ENCODE measurements at places on chromosomes 2 and 18. TPM values are rescaled to one million over a fixed set of nuclear protein-coding genes. Genes with fewer than 3 reads are reported as not detected.

Gene HOXD4
- 9.6 TPM for total RNA-seq

DNA sequence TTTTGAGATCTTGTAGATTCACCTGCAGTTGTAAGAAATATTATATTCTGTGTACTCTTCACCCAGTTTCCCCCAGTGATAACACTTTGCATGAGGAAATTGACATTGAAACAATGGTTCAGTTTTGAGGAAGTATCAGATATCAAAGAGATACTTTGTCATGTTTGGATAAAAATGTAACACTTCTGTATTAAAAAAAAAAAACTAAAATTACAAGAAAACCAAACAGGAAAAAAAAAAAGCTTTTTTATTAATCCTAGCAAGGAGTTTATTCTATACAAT lies 204.0 kb downstream of the ARL4C start:
- DNase-seq = no peak

DNA sequence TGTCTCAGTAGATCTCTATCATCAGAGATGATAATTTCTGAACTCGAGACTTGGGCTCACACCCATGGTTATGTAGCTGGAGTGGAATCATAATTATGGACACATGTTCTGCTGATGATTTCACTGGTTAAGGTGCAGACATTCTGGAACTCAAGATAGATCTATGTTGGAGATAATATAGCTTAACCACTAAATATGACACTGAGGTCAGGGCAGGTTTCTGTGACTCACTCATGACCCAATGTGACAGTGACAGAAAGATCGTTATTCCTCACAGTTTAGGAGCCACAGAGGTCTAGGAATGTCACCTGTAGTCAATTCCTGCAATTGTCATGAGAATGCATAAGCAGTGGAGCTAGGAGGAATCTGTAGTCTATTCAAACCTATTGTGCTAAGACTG lies 828.6 kb downstream of the TRIB2 start:
- DNase-seq = no peak

GRCh38 chr2:51350100-51350499 lies 318.2 kb upstream of the NRXN1 start:
- no peak for DNase-seq

Gene UGT1A4
- total RNA-seq = not detected

Gene EN1
- not detected for total RNA-seq

DNA sequence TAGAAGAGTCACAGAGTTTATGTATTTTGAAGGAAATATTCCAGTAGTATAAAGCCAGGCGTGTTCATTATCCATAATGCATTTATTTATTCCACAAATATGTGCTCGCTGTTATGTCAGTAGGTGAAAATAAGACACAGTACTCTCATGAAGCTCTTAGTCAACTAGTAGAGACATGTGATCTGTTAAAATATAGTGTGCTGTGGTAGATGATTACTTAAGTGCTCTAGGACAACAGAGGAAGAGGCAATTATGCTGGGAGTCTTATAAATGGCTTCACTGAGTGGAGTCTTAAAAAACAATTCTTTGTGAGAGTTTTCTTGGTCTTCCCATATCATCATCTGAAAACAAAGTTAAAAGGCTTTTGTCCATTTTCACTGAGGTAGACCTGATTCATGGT lies 457.3 kb downstream of the XIRP2 start:
- no peak for DNase-seq

Gene APLF
- 9.4 TPM for total RNA-seq

- peak; percentile 49 for DNase-seq
These were observed 70.4 kb upstream of the CYP1B1 start for GRCh38 chr2:38146275-38146906.

Gene GKN1
- 867 TPM for total RNA-seq

Gene COLEC12
- total RNA-seq = 15.8 TPM

GRCh38 chr2:207467716-207468347 lies 61.9 kb upstream of the CREB1 start:
- no peak for DNase-seq

- no peak for DNase-seq
These were observed 16.6 kb downstream of the SMC6 start for GRCh38 chr2:17736989-17737388.

- DNase-seq = no peak
These were observed 5.9 kb upstream of the FHL2 start for GRCh38 chr2:105404736-105405135.

Gene SP5
- 1.2 TPM for total RNA-seq

Gene NOP58
- 57.6 TPM for total RNA-seq

Gene SCYGR4
- not detected for total RNA-seq

Gene CDCA7
- 41.1 TPM for total RNA-seq

DNA sequence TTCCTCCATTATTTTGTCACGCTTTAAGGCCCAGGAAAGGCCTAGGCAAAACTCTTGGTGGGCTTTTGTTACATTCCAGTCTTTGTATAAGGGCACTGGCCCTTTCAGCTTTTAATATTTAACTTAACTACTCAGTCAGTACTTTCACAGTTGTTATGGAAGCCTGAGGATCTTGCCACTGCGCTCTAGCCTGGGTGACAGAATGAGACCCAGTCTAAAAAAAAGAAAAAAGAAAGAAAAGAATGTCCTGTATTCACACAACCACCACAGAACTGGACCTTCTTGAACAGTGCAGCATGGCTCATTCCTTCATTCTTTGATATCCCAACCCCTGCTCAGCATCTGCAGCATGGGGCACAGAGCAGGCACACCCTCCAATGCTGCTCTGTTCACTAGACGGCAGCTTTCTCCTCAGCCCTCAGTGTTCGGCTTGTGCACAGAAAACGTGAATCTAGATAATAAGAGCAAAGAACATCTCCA lies 93.4 kb upstream of the MSH2 start:
- DNase-seq = peak; percentile 74

Gene IWS1
- total RNA-seq = 106 TPM

DNA sequence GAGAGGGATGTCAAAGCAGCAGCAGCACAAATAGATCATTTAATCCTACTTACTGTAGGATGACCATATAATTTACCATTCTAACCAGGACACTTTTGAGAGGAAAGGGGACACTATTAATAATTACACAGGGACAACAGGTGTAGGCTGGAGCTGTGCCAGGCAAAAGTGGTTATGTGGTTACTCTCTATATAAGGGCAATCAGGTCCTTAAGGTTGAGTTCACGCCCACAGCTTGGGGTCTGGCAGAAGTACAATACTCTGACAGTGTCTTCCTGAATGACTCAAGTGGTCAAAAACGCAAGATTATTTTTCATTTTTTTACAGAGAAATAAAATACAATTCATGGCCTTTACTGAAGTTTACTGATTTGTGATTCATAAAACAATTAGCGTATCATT lies 2.8 kb downstream of the PREPL start:
- peak; percentile 72 for DNase-seq

- no peak for DNase-seq
These were observed 155.0 kb upstream of the SRD5A2 start for GRCh38 chr2:31735716-31736115.

DNA sequence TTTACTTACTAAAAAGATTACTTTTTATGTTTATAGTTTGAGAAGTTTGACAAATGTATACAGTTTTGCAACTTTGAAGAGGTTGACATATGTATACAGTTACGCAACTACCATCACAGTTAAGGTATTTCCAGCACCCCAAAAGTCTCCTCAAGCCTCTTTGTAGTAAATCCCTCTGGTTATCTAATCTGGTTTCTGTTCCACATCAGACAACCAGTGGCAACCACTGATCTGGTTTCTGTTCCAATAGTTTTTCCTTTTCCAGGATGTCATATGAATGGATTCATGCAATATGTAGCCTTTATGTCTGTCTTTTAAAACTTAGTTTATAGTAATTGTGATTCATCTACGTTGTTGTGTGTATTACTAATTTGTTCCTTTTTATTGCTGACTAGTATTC lies 23.5 kb downstream of the IFIH1 start:
- DNase-seq = no peak

DNA sequence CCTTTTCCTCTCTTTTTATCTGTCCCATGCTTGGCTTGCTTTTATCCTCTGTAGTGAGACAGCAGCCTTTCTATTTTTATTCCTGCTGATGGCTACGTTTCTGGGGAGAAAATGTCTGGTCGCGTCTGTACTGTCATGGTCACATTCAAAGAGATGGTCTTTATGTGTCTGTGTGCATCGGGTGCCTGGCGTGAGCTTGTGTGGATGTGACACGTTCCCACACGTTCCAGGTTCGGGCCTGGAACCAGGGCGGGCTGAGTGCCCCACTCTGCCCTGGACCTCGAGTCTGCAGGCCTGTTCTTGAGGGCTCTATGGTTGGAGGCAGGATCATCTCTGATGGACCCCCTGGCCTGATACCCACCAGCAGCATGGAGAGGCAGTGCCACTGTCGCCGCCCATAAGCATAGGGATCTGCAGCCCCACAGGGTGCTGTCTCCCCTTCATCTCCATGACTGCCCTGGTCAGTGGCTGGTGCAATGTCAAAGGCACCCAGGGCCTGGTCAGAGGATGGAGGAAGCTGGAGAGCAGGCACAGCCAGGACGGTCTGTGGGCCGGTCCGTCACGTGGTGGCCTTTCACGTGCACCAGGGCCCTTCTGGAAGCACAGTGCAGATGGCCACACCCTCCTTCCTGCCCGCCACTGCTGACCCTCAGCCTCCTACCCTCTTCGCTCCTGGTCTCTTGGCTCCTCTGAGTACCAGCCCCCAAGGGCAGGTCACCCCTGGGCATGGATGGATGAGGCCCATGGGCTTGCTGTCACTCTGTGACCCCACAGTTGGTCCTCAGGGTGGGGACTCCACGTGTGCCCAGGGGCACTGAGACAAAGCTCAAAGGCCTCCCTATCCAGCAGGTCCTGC lies 149.2 kb upstream of the TWIST2 start:
- DNase-seq = no peak

Gene CARF
- 16.5 TPM for total RNA-seq

DNA sequence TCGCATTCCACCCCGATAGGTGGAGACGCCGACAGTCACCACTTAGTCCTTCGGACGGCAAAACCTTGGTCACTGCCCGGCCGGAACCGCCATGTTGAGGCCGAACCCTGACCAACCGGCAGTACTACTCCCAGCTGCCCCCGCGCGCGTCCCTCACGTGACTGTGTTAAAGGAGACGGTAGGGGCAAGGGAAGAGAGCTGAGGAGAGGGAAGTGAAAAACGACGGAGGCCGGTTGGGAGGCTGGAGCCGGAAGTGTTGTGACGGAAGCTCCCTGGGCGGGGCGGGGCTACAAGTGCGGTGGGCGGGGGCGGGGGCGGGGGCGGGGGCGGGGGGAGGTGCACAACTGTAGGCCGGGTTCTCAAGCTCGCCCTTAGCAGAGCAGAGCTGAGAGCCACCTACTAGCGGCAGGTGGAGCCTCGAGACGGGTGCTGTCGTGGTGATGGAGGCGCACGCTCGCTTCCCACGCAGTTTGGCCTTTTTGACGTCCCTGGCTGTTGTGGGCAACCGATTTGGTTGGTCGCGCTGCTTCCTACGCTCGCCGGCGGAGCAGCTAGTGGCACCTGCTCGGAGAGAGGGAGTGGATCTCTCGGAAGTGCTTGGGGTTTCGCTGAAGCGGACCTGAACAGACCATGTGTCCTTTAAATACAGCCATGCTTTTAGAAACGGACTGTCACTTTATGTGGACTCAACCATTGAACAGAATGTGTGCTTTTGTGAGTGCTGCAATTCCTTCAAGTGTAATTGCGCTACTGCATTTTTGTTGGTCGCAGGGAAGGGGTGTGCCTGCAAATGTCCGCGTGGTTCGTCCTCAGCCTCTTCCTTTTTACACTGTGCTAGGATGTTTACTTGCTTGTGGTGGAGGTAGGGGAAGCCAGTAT lies at the start of gene TRAPPC8:
TSS of gene TRAPPC8 (minus strand) at position 130 of the 879 bp plus-strand sequence. CDS start 364 bp downstream, outside the sequence.
- DNase-seq = peak; percentile 99

- DNase-seq = no peak
These were observed 20.4 kb downstream of the PLA2R1 start for GRCh38 chr2:160042054-160042453.

Gene CXCR1
- 0.45 TPM for total RNA-seq

- DNase-seq = no peak
These were observed 23.7 kb downstream of the EFEMP1 start for GRCh38 chr2:55899881-55900280.

- no peak for DNase-seq
These were observed 579.9 kb downstream of the CNTNAP5 start for GRCh38 chr2:124604940-124605339.

Gene NPAS2
- 33.9 TPM for total RNA-seq

- DNase-seq = peak; percentile 85
These were observed 58.2 kb downstream of the HS6ST1 start for GRCh38 chr2:128260239-128261138.

Gene WNT10A
- total RNA-seq = not detected

DNA sequence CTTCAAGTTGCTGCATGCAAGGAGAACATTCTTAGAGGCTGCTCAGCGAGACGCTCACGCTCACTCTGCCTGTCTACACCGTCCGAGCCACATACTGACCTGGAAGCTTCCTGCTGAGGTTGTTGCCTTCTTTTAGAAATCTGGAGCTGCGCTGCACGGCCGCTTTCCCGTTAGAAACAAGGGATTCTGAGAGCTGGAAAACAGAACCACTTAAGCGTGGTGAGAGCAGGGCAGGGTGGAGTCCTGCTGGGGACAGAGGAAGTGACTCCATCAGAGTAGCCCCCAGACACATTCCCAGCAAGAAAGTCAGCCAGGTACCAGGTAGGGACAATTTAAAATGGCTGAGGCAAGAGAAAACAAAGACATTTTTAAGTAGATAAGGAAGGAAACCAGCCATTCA lies 135.2 kb downstream of the LAMA1 start:
- no peak for DNase-seq

GRCh38 chr18:26488417-26489009 lies 59.8 kb downstream of the KCTD1 start:
- DNase-seq = no peak

Gene LOXHD1
- 1.3 TPM for total RNA-seq

Gene CPO
- total RNA-seq = 0.37 TPM

GRCh38 chr2:120667981-120668380 lies 67.7 kb upstream of the GLI2 start:
- DNase-seq = peak; percentile 3

DNA sequence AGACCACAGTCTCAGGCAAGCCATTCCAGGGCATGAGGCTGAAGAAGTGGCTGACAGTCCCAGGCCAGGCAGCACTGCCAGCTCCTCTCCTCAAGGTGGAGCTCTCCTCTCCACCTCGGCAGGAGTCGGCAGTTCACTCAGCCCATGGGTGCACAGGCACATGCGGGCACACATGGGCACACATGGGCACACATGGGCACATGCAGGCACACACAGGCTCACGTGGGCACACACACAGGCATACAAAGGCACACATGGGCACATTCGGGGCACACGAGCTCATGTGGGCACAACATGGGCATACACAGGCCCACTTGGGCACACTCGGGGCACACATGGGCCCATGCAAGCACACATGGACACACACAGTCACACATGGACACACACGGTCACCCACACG lies 65.3 kb upstream of the TAF1B start:
- no peak for DNase-seq

Gene SMAD7
- 30.8 TPM for total RNA-seq

GRCh38 chr2:68115965-68116364 lies 41.7 kb upstream of the PNO1 start:
- DNase-seq = no peak

DNA sequence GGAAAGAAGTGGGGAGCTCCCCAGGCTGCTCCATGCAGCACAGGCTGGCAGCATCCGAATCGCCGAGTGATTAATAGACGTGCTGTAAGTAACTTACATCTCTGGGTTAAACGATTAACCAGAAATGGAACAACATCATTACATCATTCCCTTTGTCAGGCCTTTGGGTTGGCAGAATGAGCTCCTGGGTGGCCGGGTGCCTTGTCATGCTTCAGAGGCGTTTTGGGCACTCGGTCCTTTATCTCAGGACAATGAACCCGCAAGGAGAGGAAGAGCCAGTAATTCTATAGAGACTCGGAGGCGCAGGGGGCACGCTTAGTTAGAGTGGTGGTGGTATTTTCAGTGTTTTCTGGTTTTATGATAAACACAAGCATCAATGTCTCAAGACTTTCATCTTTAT lies 146.9 kb upstream of the TPO start:
- no peak for DNase-seq

Data from stomach (tissue), 19 donors.